ENCODE measurements at places on chromosomes 6 and 20. TPM values are rescaled to one million over a fixed set of nuclear protein-coding genes. Genes with fewer than 3 reads are reported as not detected.

SRXN1 gene
- 3.5 TPM for total RNA-seq

BMP5 gene
- 0.52 TPM for total RNA-seq

GPANK1 gene
- 25.2 TPM for total RNA-seq

CLPSL1 gene
- not detected for total RNA-seq

WFDC10B gene
- not detected for total RNA-seq

BPI gene
- 2.1 TPM for total RNA-seq

GABRR1 gene
- under 0.01 TPM for total RNA-seq

ID1 gene
- 39.4 TPM for total RNA-seq

B4GALT5 gene
- total RNA-seq, result 6.8 TPM
